ENCODE measurements at places on chromosomes 11 and 22.

GRCh38 chr11:65672180-65672860, 9.6 kb upstream of the RELA start:
- DNase-seq: no peak

- DNase-seq: no peak
These were observed 31.8 kb upstream of the HSPA8 start for GRCh38 chr11:123093739-123094138.

DNA sequence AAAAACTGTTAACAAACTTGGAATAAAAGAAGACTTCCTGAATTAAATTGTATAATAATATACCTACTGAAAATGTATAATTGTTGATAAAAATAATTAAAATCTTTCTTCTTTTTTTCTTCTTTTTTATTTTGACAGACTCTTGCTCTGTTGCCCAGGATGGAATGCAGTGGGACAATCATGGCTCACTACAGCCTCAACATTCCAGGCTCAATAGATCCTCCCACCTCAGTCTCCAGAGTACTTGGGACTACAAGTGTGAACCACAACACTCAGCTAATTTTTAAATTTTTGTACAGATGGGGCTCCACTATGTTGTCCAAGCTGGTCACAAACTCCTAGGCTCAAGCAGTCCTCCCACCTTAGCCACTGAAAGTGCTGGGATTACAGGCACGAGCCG, 1063.8 kb upstream of the CNTN5 start:
- DNase-seq: no peak

- DNase-seq: no peak
These were observed 15.3 kb downstream of the LINC01488 start for GRCh38 chr11:69496631-69497220.

DNA sequence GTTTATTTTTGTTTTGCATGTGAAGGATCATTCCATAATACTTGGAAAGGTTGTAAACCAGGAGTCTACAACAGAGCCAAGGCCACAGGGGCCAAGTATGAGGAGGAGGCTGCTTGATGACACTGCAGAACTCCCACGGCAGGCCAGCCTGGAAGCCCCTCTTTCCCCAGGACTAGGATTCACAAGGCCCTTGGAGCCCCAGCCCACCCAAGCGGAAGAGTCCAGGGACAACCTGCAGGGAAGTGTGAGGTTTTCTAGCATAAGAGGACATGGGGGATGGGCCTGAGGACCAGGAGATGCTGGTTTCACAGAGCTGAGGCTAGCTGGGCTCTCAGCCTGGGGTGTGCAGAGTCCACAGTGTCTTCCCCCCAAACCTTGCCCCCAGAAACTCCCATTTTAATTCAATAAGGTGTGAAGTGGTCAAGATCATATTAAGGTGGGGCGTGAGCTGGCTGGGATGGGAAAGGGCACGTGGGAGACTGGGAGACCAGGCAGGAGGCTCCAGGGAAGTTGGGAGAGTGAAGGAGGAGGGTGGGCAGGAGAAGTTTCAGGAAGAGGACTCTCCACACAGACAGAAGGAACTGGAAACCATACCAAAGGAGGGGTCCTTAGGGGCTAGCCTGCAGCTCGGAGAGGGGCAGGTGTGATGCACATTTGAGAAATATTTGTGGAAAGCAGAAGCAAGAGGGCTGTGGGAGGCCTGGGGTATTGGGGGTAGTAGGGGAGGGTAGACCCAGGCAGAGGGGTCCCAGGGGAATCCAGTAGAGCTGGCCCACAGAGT, 12.4 kb downstream of the GNAZ start:
- no peak for DNase-seq

DNA sequence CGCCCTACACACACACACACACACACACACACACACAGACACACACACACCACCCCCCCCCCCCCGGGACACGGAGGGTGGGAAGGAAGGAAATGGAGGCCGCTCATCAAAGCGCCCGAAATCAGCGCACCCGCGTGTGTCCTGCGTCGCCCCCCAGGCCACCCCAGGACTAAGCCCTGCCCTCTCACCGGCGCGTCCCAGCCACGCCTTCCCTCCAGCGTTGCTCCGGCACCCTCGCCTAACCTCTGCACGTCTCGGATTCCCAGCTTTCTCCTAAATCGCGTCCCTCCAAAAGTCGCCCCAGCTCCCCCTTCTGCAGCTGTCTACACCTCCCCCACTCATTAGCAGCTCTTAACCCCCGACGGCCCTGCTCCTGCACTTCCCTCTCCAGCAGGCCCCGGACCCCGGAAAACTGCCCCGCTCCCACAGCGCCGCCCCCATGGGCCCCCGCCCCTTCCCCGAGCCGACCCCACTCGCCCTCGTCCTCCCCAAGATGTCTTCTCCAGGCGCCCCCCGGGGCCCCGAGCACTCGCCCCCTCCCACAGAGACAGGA, 557 bp downstream of the PACSIN2 start:
- peak; percentile 31 for DNase-seq

- DNase-seq: peak; percentile 8
These were observed 38.3 kb upstream of the CXCR5 start for GRCh38 chr11:118845369-118845768.

GRCh38 chr22:38115423-38116205, 5.1 kb upstream of the BAIAP2L2 start:
- no peak for DNase-seq

GRCh38 chr22:35328472-35328885, 28.8 kb downstream of the TOM1 start:
- DNase-seq: no peak

DNA sequence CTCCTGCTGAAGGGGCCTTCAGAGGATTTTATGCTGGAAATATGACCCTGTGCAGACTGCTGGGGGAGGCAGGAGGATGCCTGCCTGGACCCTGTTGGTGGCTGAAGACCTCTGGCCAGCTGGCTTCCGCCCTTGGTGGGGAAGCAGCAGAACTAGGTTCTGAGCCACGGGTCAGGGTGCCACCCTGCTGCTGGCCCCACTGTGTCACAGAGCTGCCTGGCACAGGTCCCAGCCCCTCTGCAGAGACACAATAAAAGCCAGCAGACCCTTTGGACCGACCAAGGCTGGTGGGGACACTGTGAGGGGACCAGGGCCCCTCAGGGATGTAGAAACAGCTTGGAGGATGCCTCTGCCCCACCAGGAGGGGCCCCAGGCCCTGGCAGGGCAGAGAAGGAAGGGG, 6.9 kb upstream of the SREBF2 start:
- DNase-seq: no peak

DNA sequence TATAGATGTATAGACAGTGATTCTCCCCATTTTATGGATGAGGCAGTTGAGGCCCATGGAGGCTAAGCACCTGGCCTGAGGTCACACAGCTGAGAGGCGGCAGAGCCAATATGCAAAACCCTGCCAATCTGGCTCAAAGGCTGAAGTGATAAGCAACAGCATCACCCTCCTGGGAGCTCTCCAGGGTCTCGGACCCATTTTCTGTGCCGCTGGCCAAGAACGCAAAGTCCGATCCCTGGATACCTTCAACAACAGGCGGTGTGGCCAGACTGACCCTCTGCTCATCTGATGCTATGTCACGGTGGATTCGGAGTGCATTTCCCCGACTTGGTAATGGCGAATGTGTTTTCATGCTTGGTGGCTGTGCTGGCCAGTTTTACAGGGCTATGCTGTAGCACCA, 595.0 kb downstream of the TBC1D22A start:
- DNase-seq: no peak

- DNase-seq: no peak
These were observed 51.3 kb downstream of the FBLN1 start for GRCh38 chr22:45554040-45554406.

DNA sequence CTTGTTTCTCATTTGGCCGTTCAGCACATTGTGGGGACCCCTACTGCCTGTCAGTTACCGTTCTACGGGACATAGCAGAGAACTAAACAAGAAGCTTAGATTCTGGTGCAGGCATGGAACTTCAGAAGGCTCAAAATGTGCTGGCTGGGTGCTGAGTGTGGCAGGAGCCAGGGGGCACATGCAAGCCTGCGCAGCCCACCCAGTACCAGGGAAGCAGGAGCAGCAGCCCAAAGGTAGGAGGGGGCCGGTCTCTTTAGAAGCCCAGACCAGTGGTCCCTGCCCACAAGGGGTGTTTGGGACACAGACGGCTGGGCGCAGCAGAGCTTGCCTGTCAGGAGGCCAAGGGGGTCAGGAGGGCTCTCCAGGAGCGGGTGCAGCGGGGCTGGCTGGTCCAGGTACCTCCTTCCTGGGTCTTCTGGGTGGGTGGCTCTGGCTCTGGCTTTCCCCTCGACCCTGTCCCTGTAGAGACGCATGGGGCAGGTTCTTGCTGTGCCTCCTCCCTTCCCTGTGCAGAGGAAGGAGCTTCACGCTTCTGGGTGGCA, 2.2 kb downstream of the PTDSS2 start:
- no peak for DNase-seq

DNA sequence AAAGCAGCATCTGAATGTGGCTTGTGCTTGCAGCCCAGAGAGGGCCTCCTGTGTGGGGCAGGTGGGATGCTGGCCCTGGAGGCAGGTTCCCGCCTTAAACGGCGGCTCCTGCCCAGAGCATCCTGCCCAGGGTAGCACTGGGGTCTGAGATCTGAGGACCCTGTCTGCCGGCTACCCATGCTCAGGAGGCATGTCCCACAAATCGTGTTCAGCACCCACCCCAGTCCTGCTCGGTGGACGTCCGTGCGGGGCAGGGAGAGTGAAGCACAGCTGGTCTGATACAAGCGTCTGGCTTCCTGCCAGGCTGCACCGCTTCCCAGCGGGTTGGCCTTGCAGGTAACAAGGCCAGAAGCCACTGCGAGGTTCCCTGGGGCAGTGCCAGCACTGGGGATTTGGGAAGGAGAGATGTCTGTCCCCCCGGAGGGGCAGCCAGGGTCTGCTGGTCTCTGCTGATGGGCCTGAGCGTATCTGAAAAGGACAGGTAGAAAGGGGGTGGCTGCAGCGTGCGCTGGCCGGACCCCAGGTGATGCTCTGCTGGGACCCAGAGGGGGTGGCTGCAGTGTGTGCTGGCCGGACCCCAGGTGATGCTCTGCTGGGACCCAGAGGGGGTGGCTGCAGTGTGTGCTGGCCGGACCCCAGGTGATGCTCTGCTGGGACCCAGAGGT, 3.6 kb downstream of the TRABD start:
- DNase-seq: no peak

DNA sequence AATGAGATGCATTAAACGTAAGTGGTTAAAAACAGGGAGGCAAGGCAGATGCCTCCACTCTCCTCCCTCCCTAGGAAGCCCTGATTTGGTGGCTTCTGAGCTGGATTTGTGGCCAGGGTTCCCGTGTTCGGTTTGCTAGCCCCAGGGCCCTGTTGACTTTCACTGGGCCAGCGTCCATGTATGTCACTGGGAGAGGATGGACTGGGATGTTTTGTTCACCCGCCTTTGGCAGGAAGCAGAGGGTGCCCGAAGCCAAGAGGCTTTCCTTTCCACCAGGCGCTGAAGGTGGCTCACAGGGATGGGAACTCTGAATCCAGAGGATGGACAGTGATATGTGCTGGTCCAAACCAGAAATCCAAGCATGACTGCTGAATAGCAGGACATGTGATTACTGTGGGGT, 146.6 kb downstream of the CSNK2A3 start:
- DNase-seq: no peak

GRCh38 chr22:47088480-47089158, 326.2 kb downstream of the TBC1D22A start:
- no peak for DNase-seq

GRCh38 chr11:126507646-126508045, 152.2 kb downstream of the ST3GAL4 start:
- DNase-seq: no peak

GRCh38 chr11:68020575-68020974, 9.9 kb upstream of the NDUFS8 start:
- DNase-seq: no peak

DNA sequence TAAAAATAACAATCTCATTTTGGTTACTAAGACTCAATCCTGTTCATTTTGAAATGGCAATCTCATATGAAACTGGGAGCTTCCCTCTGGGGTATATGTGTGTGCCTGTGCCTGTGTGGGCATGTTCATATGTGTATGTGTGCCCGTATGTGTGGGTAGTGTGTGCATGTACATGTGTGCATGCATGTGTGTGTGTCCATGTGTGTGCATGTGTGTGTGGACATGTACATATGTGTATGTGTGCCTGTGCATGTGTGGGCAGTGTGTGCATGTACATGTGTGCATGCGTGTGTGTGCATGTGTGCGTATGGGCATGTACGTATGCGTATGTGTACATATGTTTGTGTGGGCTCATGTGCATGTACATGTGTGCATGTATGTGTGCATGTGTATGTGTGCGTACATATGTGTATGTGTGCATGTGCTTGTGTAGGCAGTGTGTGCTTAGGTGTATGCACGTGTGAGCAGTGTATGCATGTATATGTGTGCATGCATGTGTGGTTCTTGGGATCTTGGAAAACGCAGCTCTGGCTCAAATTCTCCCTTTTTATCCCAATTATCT, 24.5 kb upstream of the CACNG2 start:
- DNase-seq: no peak

DNA sequence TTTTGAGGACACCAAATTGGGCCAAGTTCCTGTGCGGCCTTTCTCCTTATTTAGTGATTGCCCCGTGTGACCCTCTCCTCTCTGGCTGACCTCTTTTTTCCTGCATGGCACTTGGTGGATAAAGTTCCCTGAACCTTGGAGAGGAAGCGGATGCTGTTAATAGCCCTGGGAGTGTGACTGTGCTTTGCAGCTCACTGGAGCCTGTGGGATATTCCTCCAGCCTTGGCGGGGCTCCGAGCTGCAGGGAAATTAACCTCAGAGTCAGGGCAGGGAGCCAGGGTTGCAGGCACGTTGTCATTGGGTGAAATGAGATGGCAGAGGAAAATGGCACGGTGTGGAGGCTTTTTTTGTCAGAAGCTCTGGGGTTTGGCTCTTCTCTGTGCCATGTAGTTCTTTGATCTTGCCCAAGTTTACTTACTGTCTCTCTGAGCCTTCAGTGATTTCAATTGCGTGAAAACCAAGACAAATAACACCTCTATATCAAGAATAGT, 965 bp downstream of the OR9Q1 start:
- DNase-seq: no peak

All from activated naive CD4-positive, alpha-beta T cell treated with Interleukin-2 at 50 U/mL for 16 hours (primary cell).